ENCODE measurements at places on chromosomes 4 and X.

GRCh38 chr4:113285501-113285900 lies 236.0 kb downstream of the ANK2 start:
- no peak for DNase-seq

GRCh38 chr4:15963576-15963975 lies 601 bp upstream of the FGFBP2 start:
- peak; percentile 69 for DNase-seq

DNA sequence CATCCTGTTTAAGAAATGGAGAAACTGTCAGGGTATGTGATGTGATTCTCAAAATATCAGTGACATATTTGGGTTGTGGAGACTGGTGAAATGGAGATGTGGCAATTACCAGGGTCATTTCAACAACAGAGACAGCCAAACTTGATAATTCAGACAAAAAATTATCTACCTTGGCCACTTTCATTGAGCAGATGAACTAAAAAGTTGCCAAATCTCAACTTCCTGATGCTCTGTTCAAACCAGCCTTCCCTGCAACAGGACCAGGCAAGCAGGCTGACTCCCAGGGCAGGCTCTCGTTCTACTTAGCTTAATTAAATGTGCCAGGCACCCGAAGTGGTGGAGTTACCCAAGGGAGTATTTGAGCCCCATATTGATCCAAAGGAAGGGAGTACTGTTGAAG lies 199.6 kb downstream of the AFF2 start:
- DNase-seq: no peak

DNA sequence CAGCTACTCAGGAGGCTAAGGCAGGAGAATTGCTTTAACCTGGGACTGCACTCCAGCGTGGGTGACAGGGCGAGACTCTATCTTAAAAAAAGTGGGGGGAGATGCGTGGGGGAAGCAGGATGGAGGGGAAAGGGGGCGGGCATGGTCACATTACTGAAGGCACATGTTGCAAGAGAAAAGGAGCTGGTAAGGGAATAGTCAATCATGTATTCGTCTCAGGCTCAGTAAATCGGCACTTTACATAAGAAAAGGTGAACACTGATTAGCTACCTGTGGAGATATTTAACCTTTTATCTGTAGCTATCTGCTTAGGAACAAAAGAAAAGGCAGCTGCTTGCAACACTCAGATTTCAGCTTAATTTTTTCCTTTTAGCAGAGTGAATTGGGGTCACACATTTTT lies 132.5 kb downstream of the PLS3 start:
- no peak for DNase-seq

- no peak for DNase-seq
Observed at GRCh38 chr4:159145318-159145991, 42.6 kb downstream of the RAPGEF2 start.

DNA sequence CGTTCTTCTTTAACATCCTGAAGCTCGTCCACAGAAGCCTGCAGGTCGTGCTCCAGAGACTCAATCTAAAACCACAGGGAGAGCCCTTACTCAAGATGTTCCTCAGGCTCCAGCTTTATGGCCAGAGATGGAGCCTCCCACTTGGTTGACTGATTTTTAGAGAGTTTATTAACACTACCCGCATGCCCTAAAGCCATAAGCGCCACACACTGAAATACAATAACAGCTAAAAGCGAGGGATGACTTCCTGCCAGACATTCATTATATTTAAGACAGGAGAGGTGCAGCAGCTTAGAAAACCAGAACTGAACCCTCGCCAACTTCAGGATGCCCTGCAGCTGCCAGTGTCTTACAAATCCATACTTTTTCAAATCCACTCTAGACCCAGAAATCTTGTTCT lies 42.0 kb downstream of the SOD3 start:
- DNase-seq: no peak

GRCh38 chr4:183783991-183784553 lies 121.0 kb upstream of the STOX2 start:
- no peak for DNase-seq

DNA sequence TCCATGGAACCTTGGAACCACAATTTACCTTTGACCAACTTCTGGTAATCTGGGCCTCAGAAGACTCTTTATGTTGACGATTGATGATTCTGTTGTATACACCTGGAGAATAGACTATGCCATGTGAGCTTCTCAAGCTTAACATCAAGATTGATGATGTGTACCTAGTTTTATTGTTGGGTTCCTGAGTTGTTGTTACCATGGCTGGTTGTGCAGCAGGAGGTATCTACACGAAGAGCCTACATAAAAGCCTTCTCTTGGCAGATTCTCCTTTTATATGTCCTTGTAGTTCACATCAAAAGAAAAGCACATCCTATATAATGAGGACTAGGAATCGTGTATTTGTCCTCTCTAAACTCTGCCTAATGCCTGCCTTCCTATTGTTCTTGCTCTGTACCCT lies 272.0 kb downstream of the DTHD1 start:
- no peak for DNase-seq

DNA sequence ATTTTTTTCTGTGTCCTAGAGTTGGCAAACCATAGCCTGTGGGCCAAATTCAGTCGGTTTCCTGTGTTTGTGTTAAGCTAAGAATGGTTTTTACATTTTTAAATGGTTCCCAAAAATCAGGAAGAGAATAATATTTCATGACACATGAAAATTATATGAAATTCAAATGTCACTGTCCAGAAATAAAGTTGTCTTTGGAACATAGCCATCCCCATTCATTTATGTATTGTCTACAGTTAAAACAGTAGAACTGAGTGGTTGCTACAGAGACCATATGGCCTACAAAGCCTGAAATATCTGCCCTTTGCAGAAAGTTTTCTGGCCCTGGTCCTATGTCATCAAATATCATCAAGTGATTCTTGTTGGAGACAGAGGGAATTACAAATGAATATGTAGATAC lies 15.5 kb downstream of the FRMPD4 start:
- DNase-seq: no peak

- DNase-seq: no peak
Observed at GRCh38 chrX:77433001-77433400, 14.2 kb upstream of the FGF16 start.

GRCh38 chrX:26070882-26071281 lies 67.3 kb upstream of the MAGEB18 start:
- DNase-seq: no peak

- no peak for DNase-seq
Observed at GRCh38 chrX:123311486-123311885, 127.4 kb downstream of the GRIA3 start.

GRCh38 chrX:39983715-39984114 lies 114.0 kb downstream of the BCOR start:
- no peak for DNase-seq

DNA sequence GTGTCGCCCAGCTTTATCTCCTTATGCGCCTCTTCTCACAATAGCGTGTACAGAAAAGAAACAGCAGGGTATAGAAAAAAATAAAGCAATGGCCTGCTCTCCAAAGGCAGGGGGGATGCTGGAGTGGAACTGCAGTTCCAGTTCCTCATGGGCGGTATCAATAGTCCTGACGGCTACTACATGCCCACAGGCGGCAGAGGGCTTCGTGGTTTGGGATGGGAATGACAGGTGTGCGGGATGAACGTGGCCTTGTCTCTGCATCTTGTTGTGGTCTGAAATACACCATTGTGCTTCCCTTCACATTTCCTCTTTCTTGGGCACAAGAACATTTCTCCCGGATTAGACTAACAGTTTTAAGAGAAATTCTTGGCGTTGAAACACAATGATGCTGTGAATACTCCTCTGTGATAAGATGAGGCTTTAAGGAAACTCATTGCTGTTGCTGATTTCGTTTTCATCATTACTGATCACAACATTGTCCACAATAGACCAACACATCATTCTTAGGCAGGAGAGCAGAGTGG lies 124.1 kb upstream of the IGFBP7 start:
- DNase-seq: no peak

DNA sequence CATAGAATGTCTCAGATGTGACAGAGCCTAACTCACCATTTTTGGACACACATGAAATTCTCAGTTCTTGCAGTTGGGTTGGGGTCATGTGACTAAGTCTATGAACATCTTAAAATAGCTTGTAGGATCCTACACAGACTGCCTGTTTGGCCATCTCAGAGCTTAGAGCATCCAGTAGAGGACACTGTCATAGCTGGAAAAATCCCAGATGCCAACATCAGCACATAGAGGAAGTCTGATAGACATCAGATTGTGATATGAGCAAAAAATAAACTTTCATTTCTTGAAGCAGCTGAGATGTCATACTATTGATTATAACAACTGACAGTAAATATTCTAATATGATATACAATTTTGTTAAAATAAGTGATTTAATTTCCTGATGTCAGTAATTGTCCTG lies 207.1 kb downstream of the TRAM1L1 start:
- DNase-seq: no peak

DNA sequence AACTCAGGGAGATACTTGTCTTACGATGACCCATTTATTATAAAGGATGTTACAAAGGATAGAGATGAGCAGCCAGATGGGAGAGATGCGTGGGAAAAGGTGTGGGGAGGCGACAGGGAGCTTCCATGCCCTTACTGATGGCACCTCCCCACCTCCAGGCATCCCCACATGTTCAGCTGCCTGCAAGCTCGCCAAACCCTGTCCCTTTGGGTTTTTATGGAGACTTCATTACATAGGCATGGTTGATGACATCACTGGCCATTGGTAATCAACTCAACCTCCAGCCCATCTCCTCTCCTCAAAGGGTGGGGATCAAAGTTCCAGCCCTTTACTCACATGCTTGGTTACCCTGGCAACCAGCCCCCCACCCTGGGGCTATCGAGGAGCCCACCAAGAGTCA lies 29.4 kb upstream of the SLC2A9 start:
- DNase-seq: no peak

DNA sequence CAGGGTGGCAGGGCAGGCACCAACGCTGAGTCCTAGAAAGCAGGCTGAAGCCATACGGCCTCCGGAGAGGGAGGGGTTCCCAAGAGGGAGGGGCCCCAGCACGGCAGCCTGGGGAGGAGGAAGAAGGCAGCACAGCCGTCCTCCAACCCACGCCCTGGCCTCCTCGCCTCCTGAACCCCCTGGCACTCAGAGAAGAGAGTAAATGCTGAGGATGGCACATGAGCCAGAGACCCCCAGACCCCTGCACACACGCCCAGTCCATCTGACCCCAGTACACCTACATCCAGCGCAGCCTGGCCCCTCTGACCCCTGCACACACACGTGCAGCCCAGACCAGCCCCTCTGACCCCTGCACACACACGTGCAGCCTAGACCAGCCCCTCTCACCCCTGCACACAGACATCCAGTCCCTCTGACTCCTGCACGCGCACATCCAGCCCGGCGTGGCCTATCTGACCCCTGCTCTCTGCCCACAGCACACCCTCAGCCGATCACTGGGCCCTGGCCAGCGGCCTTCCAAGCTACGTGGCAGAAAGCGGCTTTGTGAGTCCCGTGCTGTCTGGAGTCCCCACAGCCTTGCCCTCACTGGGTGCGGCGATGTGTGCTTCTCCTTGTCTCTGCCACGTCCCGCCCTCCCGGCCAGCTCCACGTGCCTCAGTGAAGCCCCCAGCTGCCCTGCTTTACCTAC lies 18.5 kb downstream of the ATP5ME start:
- no peak for DNase-seq
